Activated T-helper 2 cell treated with anti-CD3 and anti-CD28 coated beads, Interferon-gamma antibody, Interleukin-2, Interleukin-4, amounts not matched to agents 10 μg/mL and 5 μg/mL and 100 μg/mL, durations not matched to agents 14 hours and 24 hours and 36 hours (primary cell): ENCODE measurements at places on chromosomes 5 and 9.

GRCh38 chr9:137666955-137667670 is 48.3 kb downstream of the EHMT1 start:
- peaks cover 3% of the 10 kb centered on the region for H3K4me1 ChIP-seq
- no peaks in the 10 kb centered on the region for H3K27me3 ChIP-seq
- H3K4me3 ChIP-seq: no peak overlapping the region
- DNase-seq: no peak
- peaks cover 30% of the 10 kb centered on the region for H3K36me3 ChIP-seq

- no peak overlapping the region for H3K4me3 ChIP-seq
- H3K36me3 ChIP-seq: peaks cover 64% of the 10 kb centered on the region
- no peak overlapping the region for H3K27ac ChIP-seq
- no peaks in the 10 kb centered on the region for H3K27me3 ChIP-seq
Observed at GRCh38 chr9:108889649-108890067, 27.6 kb downstream of the ACTL7A start.

DNA sequence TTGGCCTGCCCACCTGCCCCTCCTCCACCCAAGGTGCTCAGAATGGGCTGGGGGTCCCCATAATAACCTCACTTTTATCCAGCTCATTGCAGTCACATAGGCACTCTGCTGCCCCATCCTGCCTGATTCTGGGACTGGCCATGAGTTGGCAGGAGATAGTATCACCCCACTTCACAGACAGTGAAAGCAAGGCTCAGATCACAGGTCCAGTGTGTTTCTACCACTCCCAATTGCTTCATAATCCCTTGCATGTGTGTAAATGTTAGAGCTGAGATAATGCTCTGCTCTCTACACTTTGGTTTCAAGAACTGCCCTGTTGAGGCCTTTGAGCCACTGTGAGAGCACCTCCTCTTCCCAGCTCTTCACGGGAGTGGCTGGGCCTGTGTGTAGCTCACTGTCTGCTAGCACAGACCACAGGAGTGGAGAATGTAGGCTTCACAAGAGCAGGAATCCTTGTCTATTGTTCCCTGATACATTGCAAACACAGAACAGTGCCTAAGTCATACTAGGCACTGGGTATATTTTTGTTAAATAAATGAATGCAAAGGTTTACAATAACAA is 8.4 kb downstream of the PCYOX1L start:
- no peaks in the 10 kb centered on the region for H3K27me3 ChIP-seq
- no peak overlapping the region for H3K27ac ChIP-seq
- H3K36me3 ChIP-seq: peaks cover 11% of the 10 kb centered on the region
- H3K4me3 ChIP-seq: no peak overlapping the region

GRCh38 chr9:33249087-33249658 is 9.2 kb downstream of the SPINK4 start:
- H3K27me3 ChIP-seq: no peaks in the 10 kb centered on the region
- H3K4me3 ChIP-seq: no peak overlapping the region
- H3K27ac ChIP-seq: no peak overlapping the region
- H3K36me3 ChIP-seq: peaks cover 27% of the 10 kb centered on the region

DNA sequence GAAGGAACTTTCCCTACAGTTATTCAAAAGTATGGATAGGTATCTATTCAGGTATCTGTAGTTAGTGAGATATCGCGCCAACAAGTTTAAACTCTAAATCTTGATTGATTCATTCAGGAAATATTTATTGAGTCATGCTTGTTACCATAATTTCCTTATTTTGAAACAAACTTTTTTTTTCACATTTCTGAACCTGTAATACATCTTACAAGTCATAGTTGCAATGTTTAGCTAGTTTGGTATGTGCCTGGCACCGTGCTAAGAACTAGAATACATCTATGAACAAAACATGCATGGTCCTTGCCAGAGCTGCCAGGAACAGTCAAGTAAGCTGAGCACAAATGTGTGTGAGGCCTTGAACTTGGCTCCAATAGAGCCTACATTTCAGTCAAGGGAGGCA is 226.4 kb downstream of the PCSK5 start:
- peaks cover 2% of the 10 kb centered on the region for H3K4me1 ChIP-seq
- H3K36me3 ChIP-seq: no peaks in the 10 kb centered on the region
- H3K27me3 ChIP-seq: no peaks in the 10 kb centered on the region
- no peak overlapping the region for H3K4me3 ChIP-seq
- no peak overlapping the region for H3K27ac ChIP-seq
- DNase-seq: no peak

- H3K36me3 ChIP-seq: no peaks in the 10 kb centered on the region
- no peak for DNase-seq
- no peaks in the 10 kb centered on the region for H3K27me3 ChIP-seq
Observed at GRCh38 chr5:151886546-151887275, 37.9 kb downstream of the GLRA1 start.

DNA sequence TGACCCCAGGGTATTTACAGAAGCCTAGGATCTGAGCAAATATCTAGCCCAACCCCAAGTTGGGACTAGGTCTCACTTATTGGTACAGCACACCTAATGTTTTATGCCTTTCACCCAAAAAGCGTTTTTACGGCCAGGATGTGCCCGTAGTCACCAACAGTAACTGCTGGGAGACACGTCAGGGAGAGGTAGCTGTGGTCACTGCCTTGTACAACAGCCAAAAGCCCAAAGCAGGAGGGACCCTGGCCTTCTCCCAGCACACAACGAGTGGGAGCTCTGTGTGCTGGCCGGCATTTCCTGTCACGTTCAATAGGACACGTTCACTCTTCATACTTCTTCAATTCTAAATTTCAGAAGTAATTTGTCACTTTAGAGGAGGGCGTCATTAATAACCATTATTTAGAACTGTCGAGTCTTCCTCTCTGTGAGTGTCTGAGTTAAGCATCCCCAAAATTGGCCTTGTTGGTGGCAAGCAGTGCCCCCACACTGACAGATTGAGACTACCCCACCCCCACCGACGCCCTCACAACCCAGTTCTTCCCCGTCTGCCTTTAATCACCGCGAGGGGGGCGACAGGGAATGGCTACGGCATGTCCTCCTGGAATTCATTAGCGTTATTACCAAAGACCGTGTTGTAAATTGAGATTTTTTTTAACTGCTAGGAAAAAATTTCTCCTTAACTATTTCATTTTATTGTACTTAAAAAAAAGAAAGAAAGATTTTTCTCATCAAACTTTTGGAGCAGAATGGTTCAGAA is 80.7 kb downstream of the MVB12B start:
- H3K4me1 ChIP-seq: peaks cover 27% of the 10 kb centered on the region
- H3K36me3 ChIP-seq: no peaks in the 10 kb centered on the region
- no peak overlapping the region for H3K27ac ChIP-seq
- H3K4me3 ChIP-seq: no peak overlapping the region
- DNase-seq: no peak

DNA sequence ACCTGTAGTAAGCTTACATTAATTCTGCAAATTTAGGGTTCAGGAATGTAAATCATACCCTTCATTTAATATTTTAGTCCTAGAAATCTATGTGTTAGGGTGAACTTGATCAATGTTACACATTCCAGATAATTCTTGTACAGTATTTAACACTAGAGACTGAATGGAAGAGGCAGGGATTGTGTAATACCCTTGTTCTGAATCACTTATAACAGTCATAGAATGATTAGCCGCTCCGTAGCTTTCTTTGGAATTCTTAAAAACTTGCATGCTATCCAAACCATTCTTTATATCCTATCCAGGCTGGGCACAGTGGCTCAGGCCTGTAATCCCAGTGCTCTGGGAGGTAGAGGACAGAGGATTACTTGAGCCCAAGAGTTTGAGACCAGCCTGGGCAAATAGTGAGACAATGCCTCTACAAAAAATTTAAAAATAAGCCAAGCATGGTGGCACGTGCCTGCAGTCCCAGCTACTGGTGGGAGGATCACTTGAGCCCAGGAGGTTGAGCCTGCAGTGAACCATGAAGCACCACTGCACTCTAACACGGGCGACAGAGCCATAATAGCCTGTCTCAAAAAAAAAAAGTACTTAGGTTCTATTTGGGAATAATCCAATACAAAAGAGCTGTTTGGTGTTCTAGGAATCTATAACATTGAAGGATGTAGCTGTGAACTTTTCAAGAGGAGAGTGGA is 8.3 kb downstream of the ZNF483 start:
- H3K27me3 ChIP-seq: no peaks in the 10 kb centered on the region
- H3K27ac ChIP-seq: no peak overlapping the region
- no peaks in the 10 kb centered on the region for H3K4me1 ChIP-seq
- H3K4me3 ChIP-seq: no peak overlapping the region
- no peak for DNase-seq

DNA sequence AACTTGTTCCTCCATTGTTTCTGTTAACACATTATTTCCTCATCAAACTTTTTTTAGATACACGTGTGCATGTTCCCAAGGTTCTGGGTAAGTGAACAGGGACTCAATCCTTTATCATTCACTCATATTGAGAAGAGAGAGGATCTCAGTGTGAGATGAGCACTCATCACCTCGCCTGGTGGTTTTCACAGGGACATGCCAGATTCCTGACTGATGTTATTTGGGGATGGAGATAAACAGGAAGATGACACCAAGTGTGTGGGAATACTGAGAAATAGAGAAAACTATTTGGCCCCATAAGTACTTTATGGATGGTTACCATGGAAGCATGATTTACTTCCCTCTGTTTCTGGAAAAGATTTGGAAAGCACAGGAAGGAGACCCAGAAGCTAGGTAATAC is 533.3 kb upstream of the DMAC1 start:
- H3K4me1 ChIP-seq: no peaks in the 10 kb centered on the region
- no peak overlapping the region for H3K4me3 ChIP-seq
- no peak overlapping the region for H3K27ac ChIP-seq
- no peak for DNase-seq
- no peaks in the 10 kb centered on the region for H3K27me3 ChIP-seq
